ENCODE measurements at places on chromosomes 1 and 21.

DNA sequence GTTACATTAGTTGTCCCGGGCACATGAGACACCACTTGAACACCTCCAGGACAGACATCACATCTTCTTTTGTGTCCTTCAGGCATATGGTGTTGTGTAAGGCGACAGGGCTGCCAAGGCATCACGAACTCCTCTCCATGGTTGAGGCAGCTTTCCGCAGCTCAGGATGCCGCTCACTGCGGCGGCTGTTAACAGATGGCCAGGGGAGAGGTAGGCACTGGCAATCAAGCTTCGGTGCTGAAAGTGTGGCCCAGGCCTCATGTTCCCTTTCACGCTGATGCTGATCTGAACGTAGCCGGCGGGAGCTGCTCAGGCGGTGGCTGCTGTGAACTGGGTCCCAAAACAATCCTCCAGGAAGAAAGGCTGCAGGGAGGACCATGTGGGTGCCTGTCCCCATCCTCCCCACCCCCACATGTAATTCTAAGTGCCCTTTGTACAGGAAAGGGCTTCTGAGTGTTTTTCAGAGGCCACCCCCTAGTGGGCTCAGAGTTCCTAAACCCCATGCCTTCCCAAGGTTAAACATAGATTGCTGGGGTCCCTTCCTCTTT, 287.1 kb upstream of the AJAP1 start:
- no peak for DNase-seq

DNA sequence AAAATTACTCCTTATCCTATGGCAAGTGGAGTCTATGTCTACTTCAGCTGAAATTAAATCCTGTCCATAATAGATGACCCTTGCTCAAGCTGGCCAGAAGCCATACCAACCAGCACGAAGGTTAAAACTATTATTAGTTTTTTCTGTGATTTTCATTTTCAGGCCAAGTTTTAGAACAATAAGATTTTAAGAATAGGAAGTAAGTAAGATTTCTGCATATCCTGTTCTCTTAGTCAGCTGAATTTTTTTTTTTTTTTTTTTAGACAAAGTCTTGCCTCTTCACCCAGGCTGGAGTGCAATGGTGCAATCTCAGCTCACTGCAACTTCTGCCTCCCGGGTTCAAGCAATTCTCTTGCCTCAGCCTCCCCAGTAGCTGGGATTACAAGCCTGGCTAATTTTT, 6.1 kb upstream of the RBP7 start:
- DNase-seq = no peak

DNA sequence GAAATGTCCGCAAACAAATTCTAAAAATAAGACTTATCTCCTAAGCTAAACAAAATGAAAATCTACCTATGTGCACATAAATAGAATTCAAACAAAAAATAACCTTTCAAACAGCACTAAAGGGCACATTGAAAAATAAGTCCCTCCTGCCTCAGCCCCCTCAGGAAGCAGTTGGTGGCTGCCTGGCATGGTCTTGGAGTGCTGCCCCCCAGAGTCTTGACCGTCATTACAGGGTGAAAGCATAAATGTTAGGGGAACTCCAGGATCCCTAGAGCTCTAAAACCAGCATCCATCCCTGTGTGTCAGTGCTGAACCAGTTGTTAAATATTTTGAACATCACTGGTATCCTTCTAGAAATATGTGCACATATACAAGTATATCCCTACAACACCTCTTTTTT, 6.5 kb upstream of the NPL start:
- no peak for DNase-seq

- no peak for DNase-seq
Observed at GRCh38 chr21:29920938-29921337, 18.9 kb downstream of the GRIK1 start.

DNA sequence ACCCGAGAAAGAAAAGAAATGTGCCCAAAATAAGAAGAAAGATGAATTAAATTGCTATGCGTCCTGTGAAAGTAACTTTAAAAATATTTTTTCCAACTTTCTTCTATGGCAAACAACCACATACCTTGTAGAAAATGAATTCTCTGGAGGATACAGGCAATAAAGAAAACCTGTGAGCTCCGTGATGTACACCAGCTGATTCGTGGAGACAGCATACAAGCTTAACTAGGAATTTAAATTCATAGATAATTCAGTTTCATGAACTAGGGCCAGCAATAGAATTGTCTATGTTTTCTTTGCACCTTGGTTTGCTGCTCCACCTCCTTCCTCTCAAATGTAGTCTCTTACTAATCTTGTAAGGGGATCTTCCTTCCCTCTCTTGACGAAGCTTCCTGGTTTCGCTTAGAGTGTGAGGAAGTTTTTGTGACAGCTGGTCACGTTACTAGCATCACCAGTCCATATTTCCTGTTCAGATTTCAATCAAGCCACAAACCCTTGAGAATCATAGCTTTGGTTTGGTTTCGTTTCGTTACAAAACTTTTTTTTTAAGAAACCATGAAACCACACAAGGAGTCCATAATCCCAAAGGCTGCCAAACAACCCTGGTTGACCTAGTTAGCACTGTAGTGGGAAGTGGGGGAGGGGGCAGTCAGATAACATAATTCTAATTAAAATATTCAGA, 35.8 kb downstream of the GREM2 start:
- DNase-seq = no peak

- DNase-seq = no peak
Observed at GRCh38 chr1:232628335-232629249, 1.3 kb downstream of the SIPA1L2 start.

DNA sequence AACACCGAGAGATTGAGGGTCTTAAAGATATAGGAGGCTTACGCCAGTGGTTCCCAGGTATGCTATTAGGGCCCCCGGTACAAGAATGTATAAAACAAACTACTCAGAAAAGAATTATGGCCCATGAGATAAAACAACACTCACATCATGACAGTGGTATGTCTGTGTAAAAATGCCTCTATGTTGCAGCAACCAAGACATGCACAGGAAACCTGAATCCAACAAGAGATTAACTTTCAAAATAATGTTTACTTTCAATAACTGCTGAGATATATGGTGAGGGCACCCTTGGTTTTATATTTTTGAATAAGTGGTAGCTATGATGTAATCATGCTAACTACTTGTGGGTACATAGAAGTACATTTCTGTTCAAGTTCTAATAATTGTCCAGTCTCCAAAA, 74.9 kb downstream of the PUM1 start:
- no peak for DNase-seq

- no peak for DNase-seq
Observed at GRCh38 chr21:33973268-33973667, 57.7 kb upstream of the ATP5PO start.

DNA sequence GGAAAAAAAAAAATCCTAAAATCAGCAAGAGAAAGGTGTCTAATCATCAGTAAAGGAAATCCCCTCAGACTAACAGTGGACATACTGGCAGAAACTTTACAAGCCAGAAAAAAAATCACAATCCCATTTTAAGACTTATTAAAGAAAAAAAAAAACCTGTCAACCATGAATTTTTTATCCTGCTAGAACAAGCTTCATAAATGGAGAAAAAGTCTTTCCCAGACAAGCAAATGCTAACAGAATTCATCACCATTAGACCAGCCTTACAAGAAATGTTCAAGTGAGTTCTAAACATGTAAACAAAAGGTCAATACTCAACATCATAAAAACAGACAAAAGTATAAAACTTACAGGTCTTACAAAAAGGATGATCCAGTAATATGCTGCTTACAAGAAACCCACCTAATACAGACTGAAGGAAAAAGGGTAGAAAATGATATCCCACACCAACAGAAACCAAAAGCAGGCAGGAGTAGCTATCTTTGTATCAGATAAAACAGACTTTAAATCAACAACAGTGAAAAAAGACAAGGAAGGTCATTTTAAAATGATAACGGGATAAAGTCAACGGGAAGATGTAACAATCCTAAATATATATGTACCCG, 129.6 kb downstream of the EVI5 start:
- no peak for DNase-seq

GRCh38 chr1:93675931-93676330, 5.7 kb downstream of the BCAR3 start:
- DNase-seq = no peak

DNA sequence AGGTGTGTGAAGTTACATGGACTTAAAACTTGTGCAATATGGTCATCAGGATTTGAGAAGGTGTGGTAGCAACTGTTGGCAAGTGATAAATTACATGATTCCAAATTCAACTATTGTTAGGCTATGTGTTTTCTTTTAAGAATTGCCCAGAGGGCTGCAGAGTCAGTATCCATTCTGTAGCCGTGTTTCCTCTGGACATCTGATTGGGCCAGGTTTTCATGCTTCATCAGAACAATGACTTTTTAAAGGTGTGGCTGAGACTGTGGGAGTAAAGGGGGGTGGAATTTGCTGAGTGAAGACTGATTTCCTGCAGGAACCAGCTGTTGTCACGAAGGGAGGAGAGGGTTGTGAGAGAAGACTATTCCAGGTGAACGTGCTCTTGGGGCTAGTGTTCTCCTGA, 1.7 kb upstream of the HRNR start:
- no peak for DNase-seq

DNA sequence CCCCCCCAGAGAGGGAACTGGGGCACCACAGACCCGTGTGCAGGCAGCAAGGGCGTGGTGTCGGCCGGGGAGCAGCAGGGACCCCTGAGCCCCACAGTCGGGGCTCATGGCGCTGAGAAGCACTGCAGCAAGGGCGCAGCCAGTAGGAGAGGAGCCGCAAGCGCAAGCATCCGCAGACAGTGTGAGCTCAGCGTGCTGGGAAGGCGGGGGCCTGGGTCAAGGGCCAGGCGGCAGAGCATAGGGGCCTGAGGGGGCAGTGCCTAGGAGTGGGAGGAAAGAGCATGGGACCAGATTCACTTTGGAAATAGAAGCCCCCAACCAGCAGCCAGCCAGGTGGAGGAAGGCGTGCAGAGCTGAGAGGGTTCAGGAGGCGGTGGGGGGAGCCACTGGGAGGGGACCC, 6.7 kb upstream of the KCNAB2 start:
- DNase-seq = no peak

DNA sequence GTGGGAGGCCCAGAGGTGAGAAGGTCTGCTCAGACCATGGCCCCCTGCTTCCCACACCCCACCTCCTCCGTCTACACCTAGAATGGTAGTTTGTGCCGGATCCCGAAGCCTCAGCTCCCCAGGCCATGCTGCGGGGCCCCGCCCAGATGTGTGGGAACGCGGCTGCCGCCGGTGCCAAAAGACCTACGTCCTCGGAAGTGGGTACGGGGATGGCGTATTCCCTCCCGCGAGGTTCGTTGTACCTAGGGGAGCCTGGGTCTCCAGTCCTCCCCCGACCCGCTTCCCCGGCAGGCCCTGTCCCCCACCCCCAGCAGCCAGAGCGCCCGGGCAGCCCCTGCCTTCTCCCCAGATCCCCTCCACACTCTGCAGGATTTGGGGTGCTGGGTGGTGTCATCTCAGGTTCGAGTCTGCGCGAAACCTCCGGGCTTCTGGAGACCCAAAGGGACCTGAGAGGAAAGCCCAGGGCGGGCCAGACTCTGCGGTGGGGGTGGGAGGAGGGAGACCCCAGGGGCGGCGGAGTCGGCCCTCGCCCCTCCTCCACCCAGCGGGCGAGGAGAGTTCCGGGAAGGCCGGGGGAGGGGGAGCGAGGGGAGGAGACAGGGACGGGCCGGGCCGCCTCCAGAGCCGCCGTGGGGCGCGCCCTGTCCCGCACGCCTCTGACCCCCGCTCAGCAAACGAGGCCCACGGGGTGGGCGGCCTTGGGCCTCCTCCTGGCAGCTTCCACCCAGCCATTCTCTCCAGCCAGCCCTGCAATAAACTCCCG, 6.2 kb upstream of the PRDM16 start:
- no peak for DNase-seq

GRCh38 chr1:242023805-242024204, 24.9 kb upstream of the MAP1LC3C start:
- no peak for DNase-seq

GRCh38 chr1:233938476-233938875, 34.0 kb downstream of the SLC35F3 start:
- no peak for DNase-seq

DNA sequence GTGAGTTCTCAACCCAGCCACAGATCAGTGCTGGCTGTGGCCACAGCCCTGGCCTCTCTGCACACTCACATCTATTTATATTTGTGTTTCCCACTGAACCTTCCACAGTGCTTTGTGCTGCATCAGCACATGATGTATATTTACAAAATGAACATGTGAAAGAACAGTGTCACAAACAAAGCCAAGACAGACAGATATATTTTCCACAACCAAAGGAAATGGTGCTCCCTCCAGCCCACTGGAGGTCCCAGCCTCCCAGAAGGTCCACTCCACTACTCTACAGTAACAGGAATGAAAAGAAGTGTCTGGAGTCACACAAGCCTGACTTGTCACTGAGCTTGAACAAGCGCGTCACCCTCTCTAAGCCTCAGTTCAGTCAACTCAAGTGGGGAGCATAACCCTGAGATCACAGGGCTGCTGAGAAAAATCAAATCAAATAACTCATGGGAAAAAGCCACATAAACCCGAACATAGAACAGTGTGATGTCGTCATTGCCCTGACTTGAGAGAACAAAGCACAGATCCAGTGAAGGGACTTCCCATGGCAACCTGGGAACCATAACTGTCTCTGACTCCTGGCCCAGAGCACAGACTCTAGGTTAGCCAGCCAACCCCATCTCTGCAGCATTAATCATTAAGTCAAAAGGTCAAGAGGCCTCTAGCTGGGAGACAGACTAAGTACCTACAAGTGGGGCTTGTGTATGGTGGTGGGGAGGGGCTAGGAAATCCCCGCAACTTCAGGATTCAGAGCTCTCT, 121.2 kb downstream of the TRABD2B start:
- DNase-seq = no peak

DNA sequence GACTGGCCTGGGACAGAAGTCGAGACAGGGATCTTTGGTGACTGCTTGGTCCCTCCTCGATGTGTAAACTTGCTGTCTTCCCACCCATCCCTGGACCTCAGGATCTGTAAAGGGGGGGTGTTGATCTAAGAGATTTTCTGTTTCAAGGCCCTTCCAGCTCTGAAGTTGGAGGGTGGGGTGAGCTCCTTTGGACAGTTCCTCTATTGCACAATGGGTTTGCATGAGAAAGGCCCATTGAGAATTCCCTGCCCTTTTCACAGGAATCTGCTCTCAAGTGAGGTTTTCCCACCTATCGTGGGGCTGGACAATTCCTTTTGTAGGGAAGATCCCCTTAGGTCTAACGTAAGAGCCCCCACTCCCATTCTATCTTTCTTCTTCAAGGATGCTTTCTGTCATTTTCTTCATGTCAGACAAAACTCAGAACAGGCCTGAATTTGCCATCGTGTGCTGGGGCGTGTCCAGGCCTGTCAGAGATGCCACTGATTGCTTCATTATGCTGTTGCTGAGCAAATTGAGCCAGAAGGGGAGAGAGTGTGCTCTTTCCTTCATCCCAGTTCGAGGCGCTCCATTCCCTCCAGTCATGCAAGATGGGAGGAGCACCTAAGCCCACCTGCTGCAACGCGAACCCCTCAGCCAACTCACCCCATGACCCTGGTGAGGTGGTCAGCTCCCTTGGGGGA, 149.9 kb upstream of the IGSF21 start:
- DNase-seq = no peak

- no peak for DNase-seq
Observed at GRCh38 chr1:240280560-240281322, 189.1 kb downstream of the FMN2 start.

All from stimulated activated CD8-positive, alpha-beta memory T cell treated with anti-CD3 and anti-CD28 coated beads, Interleukin-15, amount 100 ng/mL, for 24 hours (primary cell).